ENCODE measurements at places on chromosomes 2 and 18.
A peak's percentile ranks its signal among the peaks of the same experiment; 100 is the strongest.

DNA sequence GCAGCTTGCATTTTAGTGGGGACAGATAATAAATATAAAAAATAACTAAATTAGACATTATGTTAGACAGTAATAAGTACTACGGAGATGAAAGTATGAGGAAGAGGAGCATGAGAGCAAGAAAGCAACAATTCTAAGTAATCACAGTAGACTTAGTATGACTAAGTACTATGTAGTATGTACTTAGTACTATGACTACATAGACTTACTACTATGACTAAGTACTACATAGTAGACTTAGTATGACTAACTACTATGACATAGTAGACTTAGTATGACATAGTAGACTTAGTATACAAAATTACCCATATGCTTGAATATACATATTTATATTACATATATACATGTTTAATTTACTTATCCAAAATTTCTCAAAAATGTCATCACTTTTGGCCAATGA lies 29.3 kb downstream of the CDH20 start:
- no peak for DNase-seq

- DNase-seq, result no peak
These were observed 627 bp upstream of the CRACDL start for GRCh38 chr2:98936353-98937351.

- no peak for DNase-seq
These were observed 61.3 kb downstream of the IL1R2 start for GRCh38 chr2:102053096-102053495.

GRCh38 chr2:111919365-111919764 lies 21.0 kb downstream of the MERTK start:
- DNase-seq, result no peak

DNA sequence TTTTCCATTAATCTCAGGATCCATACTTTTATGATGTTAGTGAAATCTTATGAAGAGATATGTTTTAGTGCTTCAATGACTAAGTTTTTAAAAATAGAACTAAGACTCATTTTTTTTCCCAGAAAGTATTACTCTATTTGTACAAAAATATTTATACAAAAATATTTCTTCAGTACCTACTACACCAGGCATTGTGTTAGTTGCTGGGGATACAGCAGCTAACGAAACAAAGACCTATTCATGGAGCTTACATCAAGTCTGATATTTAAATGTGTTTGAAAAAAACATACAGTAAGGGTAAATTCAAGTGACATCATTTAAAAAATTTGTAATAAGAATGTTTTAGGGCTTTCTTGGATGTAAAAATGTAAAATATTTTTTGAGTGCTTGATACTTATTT lies 11.6 kb downstream of the VAPA start:
- no peak for DNase-seq

DNA sequence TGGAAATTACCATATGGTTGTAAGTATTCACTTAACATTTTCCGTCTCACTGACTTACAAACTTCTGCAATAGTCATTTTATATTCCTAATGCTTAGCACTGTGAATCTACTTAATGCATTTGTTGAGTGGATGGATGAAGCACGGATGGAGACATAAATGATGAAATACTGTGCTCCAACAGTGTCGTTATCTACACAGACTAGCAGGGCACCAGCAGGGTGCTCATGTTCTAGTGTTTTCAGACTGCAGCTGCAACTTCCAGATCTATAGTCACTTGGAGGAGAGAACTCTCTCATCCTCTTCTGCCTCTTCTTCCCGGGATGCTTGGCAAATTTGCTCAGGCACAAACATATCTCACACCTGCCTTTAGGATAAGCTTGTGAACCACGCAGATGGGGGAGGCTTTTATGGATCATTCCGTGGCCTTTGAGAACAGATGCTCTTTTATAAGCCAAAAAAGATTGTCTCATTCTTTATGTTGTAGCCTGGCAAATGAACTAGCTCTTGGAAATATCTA lies 797.7 kb downstream of the MBD2 start:
- no peak for DNase-seq

DNA sequence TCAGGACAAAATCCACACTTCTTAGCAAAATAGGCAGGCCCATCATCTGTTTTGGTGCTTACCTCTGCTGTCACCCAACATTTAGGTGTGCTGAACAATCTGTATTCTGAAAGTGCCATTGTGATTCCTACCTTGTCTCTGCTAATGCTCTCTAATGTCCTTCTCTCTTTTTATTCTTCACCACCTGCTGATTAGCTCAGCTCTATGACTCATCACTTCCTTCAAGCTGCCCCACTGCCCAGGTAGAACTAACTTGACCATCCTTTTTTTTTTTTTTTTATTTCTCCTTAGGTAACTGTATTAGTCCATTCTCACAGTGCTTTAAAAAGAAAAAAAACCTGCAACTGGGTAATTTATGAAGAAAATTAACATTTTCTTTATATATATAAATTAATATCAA lies 478.7 kb upstream of the POU3F3 start:
- no peak for DNase-seq

DNA sequence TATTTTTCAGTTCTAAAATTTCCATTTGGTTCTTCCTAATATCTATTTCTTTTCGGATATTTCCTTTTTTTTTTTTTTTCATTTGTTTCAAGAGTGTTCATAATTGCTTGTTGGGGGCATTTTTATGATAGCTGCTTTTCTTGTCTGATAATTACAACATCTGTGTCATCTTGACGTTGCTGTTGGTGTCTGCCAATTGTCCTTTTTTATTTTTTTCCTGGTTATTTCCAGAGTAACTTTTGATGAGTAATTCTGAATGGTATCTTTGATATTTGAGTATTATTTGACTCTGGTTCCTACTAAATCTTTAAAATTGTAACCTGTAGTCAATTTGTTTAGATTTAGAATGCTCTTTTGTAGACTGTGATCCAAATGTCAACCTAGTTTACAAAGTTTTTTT lies 51.3 kb upstream of the CHRNA1 start:
- no peak for DNase-seq

DNA sequence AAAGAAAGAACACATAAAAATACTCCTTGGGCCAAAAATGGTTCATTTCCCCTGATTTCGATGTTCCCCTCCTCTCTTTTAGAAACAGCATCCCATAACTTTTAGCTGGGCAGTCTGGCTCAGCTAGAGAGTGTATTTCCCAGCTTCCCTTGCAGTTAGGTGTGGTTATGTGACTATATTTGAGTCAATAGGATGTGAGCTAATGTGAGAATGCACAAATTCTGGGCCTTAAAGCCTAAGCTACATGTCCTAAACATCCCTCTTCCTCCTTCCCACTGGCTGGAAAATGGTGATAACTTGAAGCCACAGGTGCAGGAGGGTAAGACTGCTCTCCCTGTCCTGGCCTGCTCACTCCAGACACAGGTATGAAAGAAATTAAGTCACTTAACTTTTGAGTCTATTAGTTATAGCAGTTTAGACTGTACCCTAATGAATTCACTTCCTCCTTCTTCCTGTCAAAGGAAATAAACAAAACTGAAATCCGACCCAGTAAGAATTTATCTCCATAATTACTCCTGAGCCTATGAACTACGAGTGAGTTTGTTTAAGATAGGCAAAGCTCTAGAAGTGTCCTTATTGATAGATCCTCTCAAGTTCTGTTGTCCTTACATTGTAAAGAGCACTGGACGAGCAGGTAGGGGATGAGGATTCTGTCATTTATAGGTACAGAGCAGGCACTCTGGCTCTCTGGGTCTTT lies 177.6 kb downstream of the MTX2 start:
- DNase-seq, result no peak

- DNase-seq, result no peak
These were observed 325 bp upstream of the TTLL4 start for GRCh38 chr2:218710334-218710686.

- DNase-seq, result no peak
These were observed 19.3 kb downstream of the INPP5D start for GRCh38 chr2:233079473-233079877.

DNA sequence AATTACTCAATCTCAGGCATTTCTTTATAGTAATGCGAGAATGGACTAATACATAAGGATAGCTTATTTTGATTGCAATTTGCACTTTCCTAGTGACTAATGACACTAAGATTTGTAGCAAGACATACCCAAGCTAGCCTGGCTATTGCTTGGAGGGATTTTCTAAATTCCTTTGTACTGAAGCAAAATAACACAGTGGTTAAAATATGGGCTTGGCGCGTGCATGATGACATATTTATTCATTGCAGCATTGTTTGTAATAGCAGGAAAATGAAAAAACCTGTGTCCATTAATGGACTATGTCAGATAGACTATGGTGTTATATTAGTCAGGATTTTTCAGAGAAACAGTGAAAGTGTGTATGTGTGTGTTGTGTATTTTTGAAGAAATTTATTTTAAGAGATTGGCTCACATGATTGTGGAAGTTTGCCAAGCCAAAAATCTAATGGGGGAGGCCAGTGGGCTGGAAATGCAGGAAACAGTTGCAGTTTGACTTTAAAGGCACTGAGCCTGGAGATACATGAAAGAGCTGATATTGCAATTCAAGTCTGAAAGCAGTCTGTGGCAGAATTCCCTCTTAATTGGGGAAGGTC lies 16.7 kb upstream of the LAPTM4A start:
- DNase-seq, result peak; percentile 99

GRCh38 chr2:916935-917334 lies 33.7 kb upstream of the SNTG2 start:
- DNase-seq, result no peak

- DNase-seq, result no peak
These were observed 249.4 kb upstream of the UBE2E3 start for GRCh38 chr2:180730976-180731375.

GRCh38 chr18:48399303-48400075 lies 9.7 kb downstream of the ZBTB7C start:
- no peak for DNase-seq

GRCh38 chr2:196849895-196850294 lies 40.7 kb upstream of the C2orf66 start:
- DNase-seq, result peak; percentile 3

- no peak for DNase-seq
These were observed 89.6 kb downstream of the PRELID3A start for GRCh38 chr18:12497296-12497695.

GRCh38 chr2:27622921-27623384 lies 5.9 kb downstream of the CCDC121 start:
- peak; percentile 78 for DNase-seq

DNA sequence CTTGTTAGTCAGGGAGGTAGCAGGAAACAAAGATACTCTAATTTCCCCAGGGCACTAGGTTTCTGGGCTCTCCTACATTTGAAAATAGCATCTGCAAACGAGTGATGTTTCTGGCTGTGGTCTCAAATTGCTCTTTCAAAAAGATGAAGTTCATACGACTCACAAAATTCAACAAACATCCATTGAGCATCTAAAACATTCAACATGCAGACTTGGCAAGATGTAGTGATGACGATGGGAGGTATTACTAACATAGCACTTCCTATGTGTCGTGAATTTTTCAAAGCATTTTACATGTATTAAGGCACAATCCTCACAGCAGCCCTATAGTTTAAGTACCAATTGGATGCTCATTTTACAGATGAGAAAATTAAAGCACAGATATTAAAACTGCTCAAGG lies 5.2 kb downstream of the CCBE1 start:
- DNase-seq, result peak; percentile 50

DNA sequence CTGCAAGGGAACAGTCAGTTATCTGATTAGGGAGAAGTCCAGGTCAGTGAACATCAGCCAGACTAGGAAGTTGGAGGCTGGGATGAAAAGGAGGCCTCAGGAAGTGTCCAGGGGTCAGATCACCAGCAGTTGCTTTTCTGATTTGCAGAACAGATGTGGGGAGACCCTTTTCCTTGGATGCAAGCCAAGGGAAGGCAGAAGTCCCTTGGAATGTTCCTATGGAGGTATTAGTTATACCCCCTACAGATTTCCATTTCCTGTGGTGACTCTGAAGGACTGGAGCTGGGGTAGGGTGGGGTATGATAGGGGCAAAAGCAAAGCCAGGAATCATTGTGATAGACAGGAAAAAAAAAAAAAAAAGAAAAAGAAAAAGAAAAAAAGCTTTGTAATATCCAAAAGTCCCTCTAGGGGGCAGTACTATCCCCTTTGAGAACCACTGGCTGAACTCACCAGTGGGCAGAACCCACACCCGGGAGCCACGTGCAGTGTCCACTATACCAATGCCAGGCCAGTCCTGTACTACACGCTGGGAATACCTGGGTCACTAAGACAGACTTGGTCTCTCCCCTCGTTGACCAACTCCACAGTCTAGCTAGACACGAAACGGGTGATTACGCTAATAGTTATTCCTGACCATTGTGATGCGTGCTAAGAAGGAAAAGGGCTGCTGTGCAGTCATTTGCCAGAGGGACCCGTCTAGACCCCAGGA lies 7.4 kb downstream of the DYSF start:
- DNase-seq, result no peak

DNA sequence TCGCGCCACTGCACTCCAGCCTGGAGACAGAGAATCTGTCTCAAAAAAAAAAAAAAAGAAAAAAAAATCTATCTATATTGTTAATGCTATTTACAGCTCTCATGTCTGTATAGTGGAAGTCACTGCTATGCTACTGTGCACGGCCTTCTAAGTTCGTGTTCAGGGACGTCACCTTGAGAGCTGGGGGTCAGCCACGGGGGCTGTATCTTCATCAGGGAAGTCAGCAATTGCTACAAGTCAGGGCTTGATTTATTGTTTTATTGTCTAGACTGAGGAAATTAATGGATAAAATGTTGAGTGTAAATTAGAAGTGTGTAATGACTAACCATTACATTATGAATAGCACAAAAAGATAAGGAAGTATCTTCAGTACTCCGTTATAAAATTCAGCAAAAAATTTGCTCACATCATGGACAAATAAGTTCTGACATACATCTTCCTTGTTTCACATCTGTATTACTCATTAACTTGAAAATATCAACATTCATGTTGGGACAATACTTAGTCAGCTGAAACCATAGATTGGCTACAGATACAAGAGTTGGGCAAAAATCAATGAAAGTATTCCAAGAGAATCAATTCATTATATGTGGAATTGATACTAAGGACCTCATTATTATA lies 136.6 kb upstream of the SEC11C start:
- DNase-seq, result no peak

DNA sequence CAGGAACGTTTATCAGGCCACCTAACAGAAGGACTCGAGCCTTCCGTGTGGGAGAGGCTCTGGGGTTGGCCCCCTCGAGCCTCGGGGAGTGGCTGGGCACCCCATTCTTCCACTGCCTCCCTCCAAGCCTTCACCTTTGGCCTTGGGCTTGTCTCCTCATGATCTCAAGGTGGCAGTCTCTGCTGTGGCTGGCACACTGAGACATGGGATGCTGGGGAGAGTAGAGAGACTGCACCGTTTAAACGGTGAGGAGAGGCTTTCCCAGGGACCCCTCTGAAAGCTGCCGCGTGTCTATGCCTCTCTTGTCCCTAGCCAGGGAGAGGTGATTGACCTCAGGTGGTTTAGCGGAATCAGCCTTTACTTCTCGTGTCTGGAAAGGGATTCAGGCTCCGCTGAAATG lies 71.0 kb downstream of the DCDC2C start:
- no peak for DNase-seq

Data from fibroblast of skin of left quadriceps (primary cell).